ENCODE measurements at places on chromosomes 7 and 10.

- DNase-seq = no peak
Observed at GRCh38 chr7:16851829-16852228, 30.0 kb downstream of the AGR3 start.

GRCh38 chr10:71835671-71836595 lies 15.1 kb downstream of the PSAP start:
- DNase-seq = peak; percentile 92

DNA sequence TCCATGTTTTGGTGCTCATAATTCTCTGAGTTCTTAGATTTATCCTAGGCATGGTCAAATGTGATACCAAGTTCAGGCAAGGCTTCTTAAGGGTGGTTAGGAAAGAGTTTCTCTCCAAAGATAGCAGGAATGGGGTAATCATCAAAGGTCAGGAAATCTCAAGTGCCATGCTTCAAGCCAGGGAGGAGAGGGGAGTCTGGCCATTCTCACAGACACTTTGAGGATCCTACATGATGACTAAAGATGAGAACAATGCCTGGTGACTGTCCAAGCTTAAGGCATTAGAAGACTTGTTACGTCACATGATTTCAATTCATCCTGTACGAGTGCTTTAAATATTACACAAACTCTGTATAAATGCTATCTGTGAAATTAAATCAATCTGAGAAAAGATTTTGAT lies 59.4 kb downstream of the POM121L12 start:
- DNase-seq = no peak

- DNase-seq = no peak
Observed at GRCh38 chr7:47455872-47456185, 126.1 kb downstream of the TNS3 start.

DNA sequence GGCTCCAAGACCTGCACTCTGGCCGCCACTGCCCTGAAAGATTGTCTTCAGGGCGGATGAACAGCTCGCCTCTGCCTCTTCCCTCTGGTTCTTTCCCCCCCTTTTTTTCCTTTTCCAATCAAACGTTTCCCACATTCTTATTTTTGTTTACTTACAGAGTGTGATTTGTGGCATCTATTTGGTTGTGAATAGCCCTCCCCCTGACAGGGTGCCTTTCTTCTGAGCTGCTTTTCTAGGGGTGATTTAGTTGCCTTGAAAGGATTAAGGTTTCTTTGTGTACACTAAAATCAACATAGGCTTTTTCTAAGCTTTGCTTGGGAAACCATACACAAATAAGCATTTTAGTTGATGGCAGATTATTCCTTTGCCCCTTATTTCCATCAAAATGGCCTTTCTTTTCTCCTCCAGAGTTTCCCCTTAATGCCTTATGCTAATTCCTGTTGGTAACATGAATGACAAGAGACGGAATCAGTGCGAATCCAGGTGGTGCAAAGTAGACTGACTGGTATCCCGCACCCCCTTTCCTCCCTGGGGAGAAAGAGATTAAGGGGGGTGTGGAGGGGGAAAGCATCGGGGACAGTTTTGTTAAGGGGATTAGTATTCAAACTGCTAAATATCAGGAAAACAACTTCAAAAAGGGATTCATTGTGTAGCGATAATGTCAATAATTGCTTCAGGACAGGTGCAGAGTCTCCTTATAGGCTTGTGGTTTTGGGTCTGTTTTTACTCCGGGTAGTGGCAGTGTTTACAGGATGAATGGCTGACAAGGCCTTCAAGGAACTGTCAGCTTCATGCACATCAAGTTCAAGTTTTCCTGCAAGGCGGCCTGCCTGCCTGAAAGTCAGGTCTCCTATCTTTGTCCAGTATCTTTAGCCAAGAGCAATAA lies 431.6 kb upstream of the GALNT17 start:
- DNase-seq = no peak

DNA sequence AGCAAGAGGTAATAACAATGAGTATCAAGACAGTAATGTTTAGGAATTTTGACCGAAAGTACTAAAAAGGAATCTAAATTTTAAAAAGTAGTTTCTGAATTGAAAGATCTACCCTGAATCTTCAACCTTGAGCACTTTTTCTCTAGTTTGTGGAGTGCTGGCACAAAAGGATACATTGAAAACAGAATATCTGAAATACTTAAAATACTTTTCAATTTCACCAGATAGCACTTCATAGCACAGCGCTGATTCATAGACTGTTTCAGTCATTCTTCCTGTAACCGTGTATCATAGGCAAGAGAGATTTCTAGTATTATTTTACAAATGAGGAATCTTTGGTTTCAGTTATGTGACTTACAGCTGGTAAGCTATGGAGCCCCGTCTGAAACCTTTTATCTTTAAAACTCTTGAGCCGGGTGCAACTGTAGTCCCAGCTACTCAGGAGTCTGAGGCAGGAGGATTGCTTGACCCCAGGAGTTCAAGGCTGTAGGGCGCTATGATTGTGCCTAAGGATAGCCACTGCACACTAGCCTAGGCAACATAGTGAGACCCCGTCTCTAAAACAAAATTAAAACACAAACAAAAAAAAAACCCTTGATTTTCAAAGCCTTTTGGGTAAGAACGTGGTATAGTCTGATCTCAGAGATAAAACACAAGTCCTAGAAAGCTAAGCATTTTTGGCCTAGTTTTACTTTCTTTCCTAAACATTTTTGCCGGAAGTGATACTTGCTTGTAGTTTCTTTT lies 35.1 kb downstream of the FHIP2A start:
- peak; percentile 65 for DNase-seq

DNA sequence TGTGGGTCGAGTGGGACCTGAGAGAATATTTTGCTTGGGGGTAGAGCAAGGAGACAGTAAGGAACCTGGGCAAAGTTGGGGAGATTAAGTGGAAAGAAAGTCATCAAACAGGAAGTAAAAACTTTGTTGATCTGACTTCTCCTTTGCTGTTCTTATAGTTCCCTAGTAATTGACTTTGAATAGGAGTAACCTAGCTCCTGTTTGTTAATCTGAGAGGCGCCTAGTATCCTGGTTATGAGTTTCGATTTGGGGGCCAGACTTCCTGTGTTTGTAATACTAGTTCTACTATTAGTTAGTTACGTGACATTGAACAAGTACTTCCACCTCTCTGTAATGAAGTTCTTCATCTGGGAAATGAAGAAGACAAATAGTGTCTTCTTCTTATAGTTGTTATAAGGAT lies 99.1 kb downstream of the ZNF365 start:
- no peak for DNase-seq

- DNase-seq = no peak
Observed at GRCh38 chr7:33642312-33642711, 263.0 kb upstream of the BMPER start.

DNA sequence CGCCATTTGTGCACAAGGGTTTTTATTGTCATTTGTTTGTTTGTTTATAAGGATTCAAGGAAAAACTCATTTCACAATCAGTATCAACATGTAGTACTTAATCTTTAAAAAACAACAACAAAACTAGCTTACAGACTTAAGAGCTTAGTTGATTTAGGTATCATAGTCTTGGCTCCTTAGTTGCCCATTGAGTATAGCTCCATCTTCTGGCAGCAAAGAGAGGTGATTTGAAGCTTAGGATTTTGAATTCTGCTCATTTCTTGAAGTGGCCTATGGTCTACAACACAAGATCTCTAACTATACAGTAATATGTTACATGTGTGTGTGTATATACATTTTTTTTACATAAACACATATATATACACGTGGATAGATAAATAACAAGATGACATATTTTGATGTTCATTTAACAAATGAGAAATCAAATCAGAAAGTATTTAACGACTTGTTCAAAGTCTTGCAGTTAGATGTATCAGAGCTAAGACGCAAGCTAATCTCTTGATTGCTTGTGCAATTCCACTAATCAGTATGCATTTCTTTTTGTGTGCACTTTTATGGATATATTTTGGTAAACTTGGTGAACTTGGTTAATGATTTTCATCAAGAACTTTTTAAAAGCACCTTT lies 307.3 kb downstream of the CAMK1D start:
- DNase-seq = peak; percentile 66

- no peak for DNase-seq
Observed at GRCh38 chr7:70616821-70617220, 515.1 kb upstream of the GALNT17 start.

- DNase-seq = no peak
Observed at GRCh38 chr10:80579849-80580637, 42.3 kb downstream of the SH2D4B start.

DNA sequence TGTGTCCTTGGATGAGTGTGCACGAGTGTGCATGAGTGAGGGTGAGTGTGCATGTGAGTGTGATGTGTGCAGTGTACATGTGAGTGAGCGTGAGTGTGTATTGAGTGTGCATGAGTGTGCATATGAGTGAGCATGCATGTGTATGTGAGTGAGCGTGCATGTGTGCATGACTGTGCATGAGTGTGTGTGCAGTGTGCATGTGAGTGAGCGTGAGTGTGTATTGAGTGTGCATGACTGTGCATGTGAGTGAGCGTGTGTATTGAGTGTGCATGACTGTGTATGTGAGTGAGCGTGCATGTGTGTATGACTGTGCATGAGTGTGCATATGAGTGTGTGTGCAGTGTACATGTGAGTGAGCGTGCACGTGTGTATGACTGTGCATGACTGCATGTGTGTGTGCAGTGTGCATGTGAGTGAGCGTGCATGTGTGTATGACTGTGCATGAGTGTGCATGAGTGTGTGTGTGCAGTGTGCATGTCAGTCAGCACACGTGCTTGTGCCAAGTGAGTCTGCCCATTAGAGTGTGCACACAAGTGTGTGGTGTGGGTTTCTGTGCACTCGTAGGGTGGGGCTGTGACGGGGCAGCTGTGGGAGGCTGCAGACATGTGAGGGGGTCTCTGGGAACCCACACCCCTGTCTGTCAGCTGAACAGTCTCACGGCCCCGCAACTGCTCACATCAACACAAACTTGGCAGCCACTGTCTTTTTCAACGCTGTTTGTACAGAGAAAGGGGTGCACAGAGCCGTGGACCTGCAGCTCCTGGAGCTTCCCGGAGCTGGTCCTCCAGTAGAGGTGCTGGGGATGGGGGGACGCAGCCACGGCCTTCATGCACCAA lies 14.8 kb downstream of the FOXL3 start:
- DNase-seq = no peak

- DNase-seq = no peak
Observed at GRCh38 chr10:118810796-118811505, 56.2 kb upstream of the CACUL1 start.

GRCh38 chr7:19119870-19120486 lies 2.5 kb upstream of the TWIST1 start:
- DNase-seq = no peak

- peak; percentile 80 for DNase-seq
Observed at GRCh38 chr7:135930565-135931461, 46.3 kb downstream of the MTPN start.

GRCh38 chr7:151899513-151900360 lies 22.8 kb upstream of the PRKAG2 start:
- DNase-seq = no peak

- DNase-seq = no peak
Observed at GRCh38 chr7:152115021-152115718, 89.7 kb downstream of the GALNT11 start.

GRCh38 chr10:120048391-120048790 lies 155.9 kb downstream of the SEC23IP start:
- DNase-seq = no peak

DNA sequence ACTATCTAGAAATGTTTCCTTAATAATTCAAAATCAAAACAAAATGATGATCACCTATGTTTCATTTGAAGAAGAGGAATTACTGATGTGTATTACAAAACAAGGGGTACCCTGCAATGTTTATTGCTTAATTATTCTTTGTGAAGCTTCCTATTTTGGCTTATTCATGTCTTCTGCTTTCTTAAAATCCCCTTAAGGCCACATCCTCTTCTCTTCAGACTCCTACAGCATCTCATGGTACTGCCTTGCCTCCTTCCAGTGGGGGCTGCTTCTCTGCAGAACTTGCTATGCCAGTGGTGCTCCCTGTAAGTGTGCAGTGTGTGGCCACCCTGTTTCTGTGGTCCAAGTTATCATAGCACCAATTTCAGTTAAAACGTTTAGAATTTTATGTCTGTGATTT lies 35.0 kb downstream of the CCDC146 start:
- DNase-seq = peak; percentile 12

- DNase-seq = no peak
Observed at GRCh38 chr7:31921047-31921446, 149.2 kb downstream of the PDE1C start.

DNA sequence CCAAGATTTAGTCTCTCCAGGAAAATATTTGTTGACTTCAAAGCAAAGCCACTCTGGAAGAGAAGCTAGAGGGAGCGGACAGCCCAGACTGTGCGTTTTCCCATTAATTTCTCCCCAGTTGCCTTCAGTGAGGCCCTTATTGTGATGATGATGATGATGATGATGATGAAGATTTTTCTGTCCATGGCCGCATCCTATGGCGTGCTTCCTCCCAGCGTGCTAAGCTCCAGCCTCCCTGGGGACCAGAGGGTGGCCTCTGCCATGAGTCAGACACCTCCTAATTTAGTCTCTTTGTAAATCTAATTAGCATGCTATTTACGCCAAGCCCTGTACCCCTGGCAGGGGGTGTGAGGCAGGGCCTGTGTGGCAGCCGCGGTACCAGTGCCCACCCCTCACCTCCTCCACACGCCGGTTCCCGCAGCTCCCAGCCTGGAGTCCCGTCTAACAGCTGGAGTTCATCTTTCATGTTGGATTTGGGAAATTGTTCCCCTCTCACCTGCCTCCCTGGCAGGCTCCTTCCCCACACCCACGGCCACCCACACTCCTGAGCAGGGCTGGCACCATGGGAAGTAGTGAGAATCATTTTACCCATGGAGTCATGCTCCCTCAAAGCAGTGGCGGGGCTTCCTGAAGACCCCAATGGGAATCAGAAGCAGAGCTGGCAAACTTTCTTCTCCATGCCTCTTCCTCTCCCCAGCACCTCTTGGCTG lies 92.2 kb downstream of the C10orf105 start:
- DNase-seq = no peak

DNA sequence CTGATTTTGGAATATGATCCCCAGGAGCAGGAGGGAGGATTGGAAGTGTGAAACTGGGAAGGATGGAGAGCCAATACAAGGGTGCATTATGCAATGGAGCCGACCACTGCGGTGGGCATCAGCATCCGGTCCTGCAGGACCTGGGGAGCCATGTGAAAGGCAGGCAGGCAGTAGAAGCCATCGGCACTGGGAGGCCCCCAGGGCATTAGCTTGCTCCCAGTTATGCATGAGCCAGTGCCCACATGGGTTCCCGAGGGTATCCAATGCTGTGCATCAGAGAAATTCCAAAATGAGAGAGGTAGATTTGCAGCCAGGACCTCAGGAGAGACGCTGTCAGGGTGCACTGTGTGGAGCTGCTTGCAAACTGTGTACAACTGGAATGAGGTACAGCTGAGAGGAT lies 8.7 kb upstream of the KCP start:
- no peak for DNase-seq

- DNase-seq = peak; percentile 7
Observed at GRCh38 chr7:87541648-87542047, 59.0 kb downstream of the ABCB1 start.

DNA sequence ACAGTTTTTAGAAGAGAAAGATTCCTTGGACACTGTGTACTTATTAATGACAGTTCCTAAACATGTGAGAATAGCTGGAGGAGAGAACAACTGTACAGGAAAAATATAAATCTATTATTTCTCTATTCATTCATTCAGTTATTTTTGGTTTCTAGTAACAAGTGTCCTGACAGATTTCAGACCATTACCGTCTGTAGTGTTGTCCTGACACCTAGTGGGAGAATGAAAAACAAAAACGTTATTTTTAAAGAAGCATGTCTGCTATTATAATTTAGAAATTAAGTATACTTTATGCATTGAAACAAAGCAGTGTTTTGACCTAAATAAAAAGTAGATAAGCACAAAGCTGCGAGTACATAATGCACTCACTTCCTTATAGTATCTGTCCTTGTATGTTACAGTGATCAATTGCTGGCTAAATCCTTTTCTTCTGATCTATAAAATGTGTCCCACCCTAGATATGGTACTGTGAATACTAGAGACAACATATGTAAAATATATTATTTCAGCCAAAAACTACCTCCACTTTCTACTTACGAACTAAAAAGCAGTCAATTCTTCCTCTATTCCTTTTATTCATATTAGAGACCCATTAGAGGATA lies 575.6 kb downstream of the ARL4A start:
- DNase-seq = peak; percentile 28
